ENCODE measurements at places on chromosomes 12 and 14.

DNA sequence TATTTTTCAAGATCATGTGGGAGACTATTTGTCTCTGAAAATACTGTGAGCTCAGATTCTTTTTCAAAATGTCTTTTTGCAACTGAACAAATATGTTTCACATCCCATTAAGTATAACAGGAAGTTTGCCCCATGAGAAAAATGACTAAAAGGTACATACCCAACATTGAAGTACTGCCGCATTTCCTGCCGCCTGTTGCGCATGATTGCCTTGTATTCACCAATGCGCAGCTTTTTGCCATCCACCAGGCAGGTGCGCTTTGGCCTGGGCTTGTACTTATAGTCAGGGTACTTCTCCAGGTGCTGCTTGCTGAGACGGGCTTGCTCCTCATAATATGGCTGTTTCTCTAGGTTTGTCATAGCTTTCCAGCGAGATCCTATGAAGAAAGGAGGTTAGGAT is 413.2 kb downstream of the SOX5 start:
- no peak for DNase-seq

- no peak for DNase-seq
Observed at GRCh38 chr14:40762685-40763084, 844.0 kb upstream of the LRFN5 start.

DNA sequence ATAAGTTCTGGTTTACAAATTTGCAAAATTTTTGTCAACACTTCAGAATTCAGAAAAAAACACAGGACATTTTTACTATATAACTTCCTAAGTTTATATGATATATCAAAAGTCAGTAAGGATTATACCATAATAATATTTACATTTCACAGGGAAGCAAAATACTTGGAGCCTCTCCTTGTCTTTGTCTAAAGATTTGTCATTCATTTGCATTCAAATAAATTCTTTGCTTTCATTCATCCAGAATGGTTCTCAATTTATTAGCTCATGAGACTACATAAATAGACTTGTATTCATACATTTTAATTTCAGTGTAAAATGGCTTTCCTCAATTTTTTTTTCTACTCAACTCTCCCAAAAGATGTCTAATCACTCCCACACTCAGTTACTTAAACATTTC is 96.4 kb downstream of the SLC38A6 start:
- no peak for DNase-seq

DNA sequence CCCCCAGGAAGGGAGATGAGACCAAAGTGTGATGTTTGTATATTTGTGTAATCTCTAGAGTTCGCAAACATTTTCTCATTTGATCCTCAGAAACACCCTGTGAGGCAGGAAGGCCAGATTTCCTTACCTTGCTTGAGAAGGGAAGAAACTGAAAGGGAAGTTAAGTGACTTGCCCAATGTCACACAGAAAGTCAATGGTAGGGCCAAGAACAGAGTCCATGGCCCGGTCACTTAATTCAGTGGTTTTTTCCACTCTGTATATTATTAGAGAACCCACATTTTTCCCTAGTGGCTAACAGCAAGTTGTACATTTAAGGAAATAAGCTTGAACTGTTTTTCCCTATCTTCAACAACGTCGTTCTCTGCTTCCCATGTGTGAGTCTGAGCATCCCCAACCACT is 25.6 kb upstream of the CHPT1 start:
- no peak for DNase-seq

GRCh38 chr12:42277396-42278127 is 39.5 kb upstream of the YAF2 start:
- no peak for DNase-seq

DNA sequence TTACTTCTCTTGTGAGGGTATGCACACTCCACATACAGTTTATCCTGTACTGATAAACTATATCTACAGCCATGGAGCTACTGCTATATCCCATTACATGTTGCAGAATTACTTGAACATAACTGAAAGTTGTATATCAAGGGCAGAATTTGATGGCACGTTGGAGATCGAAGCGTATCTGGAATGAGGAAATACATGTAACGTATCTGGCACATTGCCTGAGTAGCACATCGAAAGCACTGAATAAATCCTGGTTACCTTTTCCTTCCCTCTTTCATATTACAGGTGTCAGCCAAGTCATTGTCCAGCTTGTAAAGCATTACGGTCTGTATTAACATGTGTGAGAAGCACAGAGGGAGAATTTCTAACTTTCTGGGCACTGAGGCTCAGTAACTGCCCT is 42.1 kb upstream of the LIN7A start:
- no peak for DNase-seq

- DNase-seq, result no peak
Observed at GRCh38 chr12:104458694-104459367, 2.1 kb downstream of the CHST11 start.

DNA sequence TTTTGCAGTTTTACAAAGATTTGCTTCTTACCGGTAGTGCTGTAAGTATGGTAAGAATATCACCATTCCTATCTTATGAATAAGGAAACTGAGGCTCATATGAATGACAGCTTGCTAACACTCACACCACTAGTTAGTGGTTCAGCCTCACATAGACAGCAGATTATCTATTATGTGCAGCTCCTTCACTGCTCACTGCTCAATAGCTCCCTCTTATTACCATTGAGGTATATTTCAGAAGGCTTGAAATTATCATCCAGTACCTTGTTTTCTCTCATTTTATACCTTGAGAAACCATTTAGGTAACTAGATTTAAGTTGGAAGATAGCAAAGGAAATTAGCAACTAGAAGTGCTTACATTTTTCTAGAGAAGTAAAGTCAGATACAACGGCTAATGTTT is 15.5 kb downstream of the RIC8B start:
- DNase-seq, result no peak

DNA sequence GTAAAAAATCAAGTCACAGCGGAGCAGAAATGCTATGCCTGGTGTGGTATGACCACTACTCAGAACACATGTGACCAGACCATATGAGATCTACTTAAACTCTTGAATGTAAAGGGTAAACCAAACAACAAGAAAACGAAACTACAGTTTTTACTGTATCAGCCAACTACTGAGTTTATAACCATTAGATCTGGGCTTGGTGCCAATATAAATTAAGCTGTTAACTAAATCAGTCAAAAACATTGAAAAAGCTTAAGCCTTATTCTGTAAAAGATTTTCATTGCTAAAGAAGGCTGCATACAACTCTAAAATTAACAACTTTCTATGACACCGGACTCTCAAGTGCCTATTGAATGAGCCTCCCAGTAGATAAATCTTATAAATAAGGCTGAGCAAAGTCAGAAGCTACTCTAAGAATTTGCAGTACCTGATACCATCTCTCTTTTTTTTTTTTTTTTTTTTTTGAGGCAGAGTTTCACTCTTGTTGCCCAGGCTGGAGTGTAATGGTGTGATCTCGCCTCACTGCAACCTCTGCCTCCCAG is 35.4 kb downstream of the SPTLC2 start:
- no peak for DNase-seq

DNA sequence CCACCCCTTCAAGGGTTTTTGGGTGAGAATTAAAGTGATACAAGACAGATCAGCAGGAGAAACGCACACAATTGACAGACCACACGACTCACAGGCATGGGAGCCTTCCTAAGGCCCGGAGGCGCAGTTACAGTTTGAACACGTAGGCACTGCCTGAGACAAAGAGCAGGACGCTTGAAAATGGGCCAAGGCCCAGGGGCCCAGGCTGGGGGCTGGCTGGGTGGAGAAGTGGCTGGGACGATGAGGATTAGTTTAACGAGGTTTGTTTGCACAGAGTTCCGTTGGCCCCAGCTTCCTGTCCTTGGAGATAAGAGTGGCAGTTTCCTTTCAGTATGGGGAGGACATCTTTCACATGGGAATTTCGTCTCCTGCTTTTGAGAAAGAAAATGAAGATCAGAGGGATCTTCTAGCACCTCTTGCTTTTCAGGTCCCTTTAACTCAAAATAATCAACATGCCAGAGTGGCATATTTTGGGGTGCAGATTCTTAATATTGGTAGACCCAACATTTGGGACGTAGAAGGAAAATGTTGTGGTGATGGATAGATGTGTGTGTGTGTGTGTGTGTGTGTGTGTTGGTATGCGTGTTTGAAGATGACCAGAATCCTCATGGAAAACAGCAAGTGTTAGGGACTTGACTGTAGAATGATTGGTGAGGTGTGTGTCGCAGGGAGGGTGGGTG is 44.6 kb downstream of the DLK1 start:
- DNase-seq, result no peak

GRCh38 chr12:59689776-59690175 is 93.9 kb downstream of the SLC16A7 start:
- DNase-seq, result no peak

DNA sequence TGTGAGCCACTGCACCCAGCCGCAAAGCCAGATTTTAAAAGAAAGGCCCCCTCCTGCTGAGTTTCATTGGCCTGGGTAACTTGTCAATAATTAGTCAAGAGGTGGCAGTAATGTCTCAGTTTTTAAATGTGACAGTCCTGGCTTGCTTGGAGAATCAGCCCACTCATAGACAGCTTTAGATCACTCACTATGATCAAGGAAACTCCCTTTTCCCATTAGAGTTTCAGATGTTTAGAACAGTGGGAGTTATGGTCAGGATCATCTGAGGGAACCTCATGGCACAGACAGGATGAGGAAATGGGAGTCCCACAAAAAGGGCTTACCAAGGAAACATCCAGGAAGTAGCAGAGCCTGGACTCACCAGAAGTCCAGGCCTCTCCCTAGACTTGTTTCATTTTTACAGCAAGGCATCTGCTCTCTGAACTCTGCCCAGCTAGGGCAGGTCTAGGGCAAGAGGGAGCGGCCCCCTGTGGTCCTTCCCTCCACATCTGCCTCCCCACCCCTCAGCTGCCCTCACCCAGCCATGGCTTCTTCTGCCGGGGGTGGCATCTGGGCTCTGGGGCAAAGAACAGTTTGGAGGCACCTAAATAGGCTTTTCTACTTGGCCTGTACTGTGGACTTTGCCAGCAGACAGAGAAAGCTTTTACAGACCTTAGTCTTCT is 11.2 kb downstream of the BCL2L14 start:
- no peak for DNase-seq
